Iris pigment epithelial cell (primary cell): ENCODE measurements at places on chromosomes 6 and 20.

DNA sequence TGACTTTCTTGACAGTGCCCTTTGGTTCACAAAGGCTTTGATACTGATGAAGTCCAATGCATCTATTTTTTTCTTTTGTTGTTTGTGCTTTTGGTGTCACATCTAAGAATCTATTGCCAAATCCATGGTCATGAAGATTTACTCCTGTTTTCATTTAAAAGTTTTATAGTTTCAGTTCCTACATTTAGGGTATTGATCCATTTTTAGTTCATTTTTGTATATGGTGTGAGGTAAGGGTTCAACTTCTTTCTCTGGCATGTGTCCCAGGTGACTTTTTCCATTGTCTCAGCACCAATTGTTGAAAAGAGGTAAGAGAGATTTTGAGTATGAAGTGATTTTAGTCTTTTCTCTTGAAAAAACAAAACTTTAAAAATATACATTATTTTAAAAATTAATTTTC is 260.6 kb downstream of the GMPR start:
- DNase-seq: no peak

GRCh38 chr20:11970243-11970836 is 52.6 kb downstream of the BTBD3 start:
- DNase-seq: no peak

DNA sequence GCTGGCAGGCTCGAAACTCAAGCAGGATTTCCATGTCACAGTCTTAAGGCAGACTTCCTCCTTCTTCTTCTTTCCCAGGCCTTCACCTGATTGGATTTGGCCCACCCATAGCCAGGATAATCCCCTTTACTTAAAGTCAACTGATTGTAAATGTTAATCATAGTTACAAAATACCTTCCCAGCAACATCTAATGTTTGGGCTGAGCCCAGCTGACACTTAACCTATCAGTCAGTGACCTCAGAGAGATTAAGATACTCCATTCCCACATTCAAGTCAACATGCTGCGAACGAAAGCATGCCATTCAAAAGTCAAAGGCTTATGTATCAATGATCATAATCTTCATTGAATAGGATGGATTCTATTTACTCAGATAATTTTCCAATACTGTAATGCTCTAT is 16.0 kb downstream of the MAP7 start:
- DNase-seq: no peak

DNA sequence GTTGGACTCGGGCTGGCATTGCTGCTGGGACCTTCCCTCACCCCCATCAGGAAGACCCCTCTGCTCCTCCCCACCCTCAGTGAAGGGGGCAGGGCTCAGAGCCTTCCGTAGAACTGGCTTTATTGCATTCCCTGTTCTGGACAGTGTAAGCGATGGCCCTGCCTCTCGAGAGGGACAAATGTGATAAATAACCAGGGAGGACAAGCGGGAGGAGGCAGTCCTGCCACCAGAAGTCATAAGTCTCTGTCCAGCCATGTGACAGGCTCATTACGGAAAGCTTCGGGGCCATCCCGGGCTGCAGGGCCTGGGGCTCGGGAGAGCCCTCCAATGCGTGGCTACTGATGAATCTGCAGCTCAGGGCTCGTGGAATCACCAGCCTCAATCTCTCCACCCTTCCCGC is 58.5 kb upstream of the MDGA1 start:
- DNase-seq: no peak

GRCh38 chr20:58852543-58853271 is at the start of gene GNAS:
TSS of gene GNAS (plus strand) at chr20:58852716.
- DNase-seq: peak; percentile 71

GRCh38 chr6:127737009-127737486 is 160.1 kb downstream of the C6orf58 start:
- DNase-seq: peak; percentile 79

- DNase-seq: no peak
These were observed 475.6 kb upstream of the CHD6 start for GRCh38 chr20:42093542-42094440.

GRCh38 chr6:121839896-121840295 is 404.4 kb downstream of the GJA1 start:
- DNase-seq: no peak
